ENCODE measurements at places on chromosomes 11 and 22. TPM values are rescaled to one million over a fixed set of nuclear protein-coding genes. Genes with fewer than 3 reads are reported as not detected.

DGCR6 gene
- 1.2 TPM for total RNA-seq

BUD13 gene
- total RNA-seq = 13.8 TPM

TST gene
- total RNA-seq = 48.1 TPM

GDPD5 gene
- total RNA-seq = 49.4 TPM

CXCR5 gene
- 0.02 TPM for total RNA-seq

IGLL5 gene
- total RNA-seq = not detected

CHRNA10 gene
- 2.0 TPM for total RNA-seq

SHISA8 gene
- total RNA-seq = not detected

SAAL1 gene
- total RNA-seq = 56.0 TPM

HEPN1 gene
- not detected for total RNA-seq

GRCh38 chr11:88402784-88403183 lies 65.2 kb upstream of the CTSC start:
- peak; percentile 11 for DNase-seq

DNA sequence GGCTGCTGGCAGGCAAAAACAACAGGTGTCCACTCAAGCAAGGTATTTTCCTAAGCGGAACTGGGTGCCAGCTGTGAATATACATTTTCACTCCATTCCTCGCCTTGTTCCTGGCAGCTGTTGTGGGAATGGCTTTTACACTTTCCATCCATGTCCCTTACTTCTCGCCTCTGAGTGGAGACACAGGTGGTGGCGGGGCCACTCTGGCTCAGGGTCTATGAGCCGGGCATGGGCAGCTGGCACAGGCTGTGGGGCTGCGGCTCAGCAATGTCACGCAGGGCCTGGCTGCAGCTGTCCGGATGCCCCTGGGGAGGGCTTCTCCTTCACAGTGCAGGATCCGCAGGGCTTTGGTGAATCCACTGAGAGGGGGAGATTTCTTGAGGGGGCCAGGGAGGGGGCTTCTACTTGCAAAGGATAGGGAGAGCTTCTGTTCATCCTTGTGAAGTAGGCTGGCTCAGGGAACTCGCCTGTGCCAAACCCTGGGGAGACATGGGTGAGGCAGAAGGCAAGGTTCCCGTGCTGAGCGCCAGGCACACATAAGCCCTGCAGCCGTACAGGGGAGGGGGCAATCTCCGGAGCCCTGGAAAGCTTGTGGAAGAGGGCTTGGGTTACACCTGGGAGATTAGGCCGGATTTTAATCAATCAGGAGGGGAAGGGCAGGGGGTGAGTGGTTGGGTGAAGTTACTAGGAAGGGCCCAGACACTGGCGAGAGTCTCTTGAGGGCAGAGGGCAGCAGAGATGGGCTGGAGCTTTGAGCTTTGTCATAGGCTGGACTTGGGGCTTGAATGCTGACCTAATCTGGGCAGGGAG lies 45.7 kb downstream of the KCNQ1OT1 start:
- DNase-seq = no peak

- DNase-seq = no peak
These were observed 332 bp upstream of the HMGXB4 start for GRCh38 chr22:35257002-35257320.

DNA sequence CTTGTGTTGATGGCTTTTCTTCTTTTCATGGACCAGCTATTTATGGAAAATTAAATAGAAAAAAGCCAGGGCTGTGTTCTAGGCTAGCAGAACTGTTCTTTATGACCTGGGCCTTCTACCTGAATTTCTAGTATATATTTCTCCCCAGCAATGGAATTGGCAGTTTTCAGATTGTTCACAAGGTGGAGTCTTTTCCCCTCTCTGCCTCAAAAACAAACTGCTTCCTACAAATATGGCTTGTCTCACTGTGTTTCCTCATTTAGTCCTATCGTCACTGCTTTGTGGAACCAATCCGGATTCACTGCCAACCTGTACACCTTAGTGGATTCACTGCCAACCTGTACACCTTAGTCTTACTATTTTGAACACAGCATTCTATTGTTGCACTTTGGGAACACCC lies 5.0 kb upstream of the APOL5 start:
- DNase-seq = no peak

DNA sequence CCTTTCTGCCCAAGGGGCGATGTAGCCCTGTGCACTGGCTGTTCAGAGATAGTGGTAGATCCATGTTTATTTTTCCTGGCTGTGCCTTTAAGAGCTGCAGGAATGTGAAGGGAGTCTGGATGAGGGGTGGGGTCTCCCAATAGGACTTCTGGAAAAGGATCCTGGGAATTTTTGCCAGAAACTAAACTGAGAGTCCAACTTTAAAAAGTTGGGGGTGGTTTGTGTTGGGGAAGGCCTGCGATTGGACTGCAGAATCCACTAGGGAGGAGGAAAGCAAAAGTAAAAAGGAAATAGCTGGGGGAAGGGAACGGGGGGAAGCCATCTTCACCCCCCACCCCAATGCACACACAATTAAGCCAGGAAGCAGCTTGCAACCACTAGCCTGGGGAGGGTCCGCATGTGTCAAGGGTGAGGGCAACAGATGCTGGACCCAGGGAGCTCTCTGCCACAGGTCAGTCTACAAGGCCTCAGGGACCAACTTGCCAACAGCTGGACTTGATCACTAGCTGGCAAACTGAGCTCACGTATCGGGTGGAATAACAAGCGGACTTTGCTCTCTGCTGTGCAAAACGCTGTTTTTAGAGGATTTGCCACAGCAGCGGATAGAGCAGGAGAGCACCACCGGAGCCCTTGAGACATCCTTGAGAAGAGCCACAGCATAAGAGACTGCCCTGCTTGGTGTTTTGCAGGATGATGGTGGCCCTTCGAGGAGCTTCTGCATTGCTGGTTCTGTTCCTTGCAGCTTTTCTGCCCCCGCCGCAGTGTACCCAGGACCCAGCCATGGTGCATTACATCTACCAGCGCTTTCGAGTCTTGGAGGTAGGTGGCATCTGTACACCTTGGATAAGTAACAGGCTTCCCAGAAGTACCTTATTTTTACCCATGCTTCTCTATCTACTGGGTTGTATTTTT lies at the start of gene OLFML1:
OLFML1 (plus strand) TSS at position 321 of the 912 bp plus-strand sequence; CDS start at position 691, 370 bp downstream.
- no peak for DNase-seq

DNA sequence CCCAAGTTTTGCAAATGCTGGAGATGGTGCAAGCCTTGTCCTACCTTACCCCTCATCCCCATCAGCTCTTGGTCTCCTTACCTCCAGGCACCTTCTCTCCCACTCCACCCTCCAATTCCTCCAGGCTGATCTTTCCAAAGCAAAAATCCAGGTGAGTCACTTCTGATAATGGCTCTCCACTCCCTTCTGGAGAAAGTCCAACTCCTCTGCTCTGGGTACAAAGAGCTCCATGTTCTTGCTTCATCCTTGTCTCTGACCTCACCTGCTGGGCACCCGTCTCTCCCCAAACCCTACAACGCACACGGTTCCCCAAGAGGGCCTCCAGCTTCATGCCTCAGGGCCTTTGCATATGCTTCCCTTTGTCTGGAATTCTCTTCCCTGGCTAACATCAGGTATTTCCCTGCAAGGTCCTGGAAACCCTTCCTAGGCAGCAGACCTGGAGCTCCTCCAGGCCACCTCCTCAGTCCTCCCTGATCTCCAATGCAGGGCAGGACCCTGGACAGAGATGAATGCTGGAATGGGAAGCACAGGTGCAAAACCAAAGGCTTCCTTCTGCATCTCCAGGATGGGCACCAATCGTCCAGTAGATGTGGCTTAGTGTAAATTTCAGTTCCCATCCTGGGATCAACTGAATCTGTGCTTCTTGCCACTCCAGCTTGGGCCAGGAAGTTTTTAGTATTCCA lies 22.7 kb downstream of the IFT27 start:
- DNase-seq = no peak

DNA sequence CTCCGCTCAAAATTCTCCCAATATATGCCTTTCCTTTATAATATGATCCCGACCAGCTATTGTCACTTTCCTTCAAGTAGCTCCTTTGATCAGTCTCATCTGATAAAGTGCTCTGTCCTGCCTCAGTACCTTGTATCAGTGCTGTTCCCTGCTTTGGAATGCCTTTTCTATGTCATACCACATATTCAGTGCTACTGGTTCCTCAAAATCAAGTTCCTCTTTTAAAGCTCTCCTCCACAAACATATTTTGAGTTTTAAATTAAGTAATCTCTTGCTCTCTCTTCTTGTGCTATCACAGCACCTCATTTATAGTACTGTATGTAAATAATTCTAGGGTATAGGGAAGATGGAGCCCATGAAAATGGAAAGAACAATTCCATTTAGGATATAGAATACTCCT lies 137.1 kb upstream of the CTSC start:
- no peak for DNase-seq

GRCh38 chr22:40726514-40726913 lies 47.2 kb downstream of the MCHR1 start:
- no peak for DNase-seq

GRCh38 chr11:67054346-67054835 lies 2.3 kb upstream of the RHOD start:
- peak; percentile 87 for DNase-seq

GRCh38 chr11:129643031-129643721 lies 172.5 kb upstream of the TMEM45B start:
- DNase-seq = peak; percentile 55

DNA sequence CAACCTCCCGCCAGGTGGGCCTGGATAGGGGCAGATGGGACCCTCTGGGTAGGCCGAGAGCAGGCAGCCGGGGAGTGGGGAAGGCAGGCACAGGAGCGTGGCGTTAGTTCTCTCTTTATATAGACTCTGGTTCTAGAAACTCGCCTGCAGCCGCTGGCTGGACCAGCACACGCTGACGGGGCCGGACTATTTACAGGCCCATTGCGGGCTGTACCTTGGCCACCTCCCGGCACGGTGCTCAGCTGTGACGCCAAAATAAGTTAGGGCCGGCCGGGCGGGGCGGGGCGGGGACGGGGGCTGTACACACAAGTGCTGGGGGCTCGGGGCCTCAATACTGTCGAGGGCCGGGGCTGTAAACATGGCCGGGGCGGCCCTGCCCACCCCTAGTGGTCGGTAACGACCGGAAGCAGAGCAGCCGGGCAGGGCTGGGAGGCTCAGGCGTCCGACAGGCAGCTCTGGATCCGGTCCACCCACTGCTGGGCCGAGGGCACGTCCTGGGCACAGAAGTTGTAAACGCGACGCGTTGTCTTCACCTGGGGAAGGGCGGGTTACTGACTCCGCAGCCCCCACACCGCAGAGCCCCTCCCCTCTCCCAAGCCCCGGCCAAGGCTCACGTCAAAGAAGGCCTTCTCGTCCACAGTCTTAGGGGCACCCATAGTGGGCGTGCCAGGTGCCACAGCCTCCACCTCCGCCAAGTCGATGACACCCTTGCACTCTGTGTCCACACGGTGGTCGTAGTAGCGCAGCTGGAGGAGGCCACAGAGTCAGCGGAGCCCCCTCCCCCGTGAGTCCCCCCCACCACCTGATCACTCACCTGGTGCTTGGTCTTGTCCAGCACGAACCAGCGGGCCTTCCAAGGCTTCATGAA lies 27.9 kb downstream of the SBF1 start:
- no peak for DNase-seq

- no peak for DNase-seq
These were observed 1.7 kb upstream of the TMEM135 start for GRCh38 chr11:87035976-87036583.

DNA sequence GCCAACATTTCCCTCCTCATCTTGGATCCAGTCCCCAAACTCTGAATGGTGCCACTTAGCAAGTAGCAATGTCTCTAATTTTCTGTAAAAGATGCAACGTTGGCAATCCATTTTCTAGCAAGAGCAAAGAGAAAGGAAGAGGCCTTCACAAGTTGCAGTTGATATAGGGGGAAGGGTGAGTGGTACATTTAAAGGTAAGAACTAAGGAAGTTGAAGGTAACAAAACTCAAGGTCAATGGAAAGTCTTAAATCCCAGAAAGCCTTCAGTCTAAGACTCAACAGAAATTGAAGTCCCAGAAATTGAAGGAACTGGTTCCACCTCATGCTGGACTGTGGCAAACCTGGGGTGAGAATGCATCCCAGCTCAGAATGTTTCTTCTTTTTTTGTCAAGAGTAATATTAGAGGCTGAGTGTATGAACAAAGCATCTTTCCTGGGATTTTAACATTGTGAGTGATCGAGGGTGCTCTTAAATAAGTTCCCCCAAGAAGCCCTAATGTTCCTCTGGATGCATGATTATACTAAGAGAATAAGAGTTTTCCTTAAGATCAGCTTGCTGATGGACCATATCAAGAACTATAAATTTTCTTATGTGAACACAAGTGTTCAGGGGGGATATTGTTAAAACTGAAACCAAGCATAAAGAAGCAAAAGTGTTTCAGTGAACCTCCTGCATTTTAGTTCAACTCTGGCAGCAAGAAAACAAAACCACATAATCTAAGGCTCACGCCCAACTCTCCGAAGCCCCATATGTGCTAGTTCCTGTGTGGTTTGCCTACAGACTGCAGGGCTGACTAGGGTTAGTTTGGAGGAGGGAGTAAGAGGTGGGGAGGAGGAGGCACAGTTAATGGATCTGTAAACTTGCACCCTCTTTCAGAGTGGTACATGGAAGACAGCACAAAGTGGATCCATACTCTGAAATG lies at the start of gene GRAP2:
GRAP2 (plus strand) TSS at position 779 of the 922 bp plus-strand sequence. CDS start 46,023 bp downstream, outside the sequence.
- no peak for DNase-seq

GRCh38 chr11:2837096-2837601 lies 48.4 kb downstream of the CDKN1C start:
- peak; percentile 66 for DNase-seq

Measured in A172 (cell line).